ENCODE measurements at places on chromosomes 7 and 10. TPM values are rescaled to one million over a fixed set of nuclear protein-coding genes. Genes with fewer than 3 reads are reported as not detected.

CPED1 gene
- 20.2 TPM for total RNA-seq

KCNMA1 gene
- 14.2 TPM for total RNA-seq

GRM3 gene
- total RNA-seq, result not detected

AKR1C8 gene
- not detected for total RNA-seq

PRTFDC1 gene
- 11.4 TPM for total RNA-seq

CRYGN gene
- total RNA-seq, result not detected

MEPCE gene
- 24.2 TPM for total RNA-seq

GSTO2 gene
- 1.1 TPM for total RNA-seq

SERPINE1 gene
- 2,000 TPM for total RNA-seq

C7orf57 gene
- total RNA-seq, result not detected

ASIC3 gene
- total RNA-seq, result not detected

PRKCQ gene
- not detected for total RNA-seq

TAS2R3 gene
- not detected for total RNA-seq

MUC12 gene
- 1.5 TPM for total RNA-seq

VSTM2A gene
- not detected for total RNA-seq

Measured in GM23248 (cell line).